ENCODE measurements at places on chromosomes 12 and 14.

DNA sequence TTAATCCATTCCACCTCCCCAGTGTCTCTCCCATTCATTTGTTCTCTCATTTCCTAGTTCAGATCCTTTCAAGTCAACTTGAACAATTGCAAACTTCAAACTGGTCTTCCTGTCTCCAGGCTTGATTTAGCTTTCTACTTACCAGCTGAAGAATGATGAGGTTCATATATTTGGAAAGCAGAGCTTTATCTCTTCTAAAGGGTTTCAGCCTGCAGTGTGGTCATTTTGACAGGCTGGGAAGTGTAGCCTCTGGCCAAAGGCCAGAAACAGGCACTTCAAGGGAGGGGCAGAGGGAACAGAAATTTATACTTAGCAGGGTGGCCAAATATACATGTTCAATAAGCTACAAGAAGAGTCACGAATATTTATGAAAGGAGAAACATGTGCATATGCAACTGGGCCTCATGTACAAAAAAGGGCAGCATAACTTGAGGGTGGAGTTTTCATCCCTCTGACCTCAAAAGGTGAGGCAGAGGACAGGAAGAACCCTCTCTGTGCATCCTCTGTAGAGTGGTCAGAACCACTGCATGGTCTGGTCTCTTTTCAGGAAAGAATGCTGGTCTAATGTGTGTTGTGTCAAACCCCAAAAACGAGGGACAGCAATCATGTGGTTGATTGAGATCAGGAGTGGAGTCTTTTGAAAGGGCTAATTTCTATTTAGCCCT lies 34.0 kb upstream of the HECTD1 start:
- no peak for DNase-seq

DNA sequence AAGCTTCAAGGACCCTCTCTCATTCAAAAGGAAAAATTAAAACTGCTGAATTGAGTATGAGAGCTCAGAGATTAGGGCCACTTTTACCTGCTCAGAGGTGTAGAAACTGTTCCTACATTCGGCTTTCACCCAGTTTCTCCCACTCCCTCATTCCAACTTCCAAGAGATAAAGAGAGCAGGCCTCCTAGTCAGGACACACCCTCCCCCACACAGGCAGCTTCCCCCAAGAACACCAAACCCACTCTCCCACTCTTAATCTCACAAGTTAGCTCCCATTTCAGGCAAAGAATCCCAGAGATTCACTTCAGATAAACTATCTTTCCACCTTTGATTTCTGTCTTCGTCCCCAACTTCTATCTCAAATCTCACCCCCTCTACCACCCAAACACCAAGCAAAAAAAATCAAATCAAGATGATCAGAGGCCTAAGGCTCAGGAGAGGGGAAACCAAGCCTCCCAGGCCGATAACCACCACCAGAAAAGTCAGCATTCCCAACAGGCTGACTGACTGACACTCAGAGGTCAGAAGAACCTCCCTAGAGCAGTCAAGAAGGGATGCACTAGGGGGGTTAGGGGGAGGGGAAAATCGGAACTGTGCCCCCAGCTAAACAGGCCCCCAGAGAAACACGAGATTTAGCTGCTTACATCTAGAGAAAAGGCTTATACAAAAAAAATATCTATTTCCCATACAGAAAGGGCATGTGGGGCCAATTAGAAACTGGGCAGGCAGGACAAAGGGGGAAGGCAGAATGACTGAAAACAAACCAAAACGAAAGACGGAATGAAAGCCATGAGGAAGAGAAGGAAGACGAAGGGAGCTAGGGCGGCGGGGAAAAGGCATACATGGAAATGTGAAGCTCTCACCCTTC lies 13.2 kb upstream of the CDH24 start:
- DNase-seq: no peak

- DNase-seq: no peak
Measured at GRCh38 chr12:26406391-26406790, 211.0 kb downstream of the SSPN start.

DNA sequence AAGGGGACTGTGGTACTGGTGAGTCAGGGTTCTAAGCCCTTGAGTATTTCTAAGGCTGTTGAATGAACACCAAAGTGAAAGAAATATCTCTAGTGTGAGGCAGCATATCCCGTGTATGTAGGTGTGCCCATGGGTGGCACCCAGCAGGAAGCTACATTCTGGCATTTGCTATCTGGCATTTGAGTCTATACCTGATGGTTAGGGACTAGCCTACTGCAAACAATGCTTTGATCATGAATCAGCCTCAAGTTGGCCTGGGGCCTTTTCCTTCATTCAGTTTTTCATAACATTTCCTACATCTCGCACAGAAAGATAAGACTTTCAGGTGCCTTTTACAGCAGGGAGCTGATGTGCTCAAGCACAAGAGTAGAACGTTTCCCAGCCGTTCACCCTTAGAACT lies 85.7 kb upstream of the E2F7 start:
- DNase-seq: no peak

GRCh38 chr14:54786838-54787237 lies 115.8 kb downstream of the GCH1 start:
- no peak for DNase-seq

GRCh38 chr12:19643635-19644034 lies 204.3 kb downstream of the AEBP2 start:
- DNase-seq: no peak

GRCh38 chr14:71952381-71953363 lies 20.4 kb downstream of the RGS6 start:
- DNase-seq: no peak

DNA sequence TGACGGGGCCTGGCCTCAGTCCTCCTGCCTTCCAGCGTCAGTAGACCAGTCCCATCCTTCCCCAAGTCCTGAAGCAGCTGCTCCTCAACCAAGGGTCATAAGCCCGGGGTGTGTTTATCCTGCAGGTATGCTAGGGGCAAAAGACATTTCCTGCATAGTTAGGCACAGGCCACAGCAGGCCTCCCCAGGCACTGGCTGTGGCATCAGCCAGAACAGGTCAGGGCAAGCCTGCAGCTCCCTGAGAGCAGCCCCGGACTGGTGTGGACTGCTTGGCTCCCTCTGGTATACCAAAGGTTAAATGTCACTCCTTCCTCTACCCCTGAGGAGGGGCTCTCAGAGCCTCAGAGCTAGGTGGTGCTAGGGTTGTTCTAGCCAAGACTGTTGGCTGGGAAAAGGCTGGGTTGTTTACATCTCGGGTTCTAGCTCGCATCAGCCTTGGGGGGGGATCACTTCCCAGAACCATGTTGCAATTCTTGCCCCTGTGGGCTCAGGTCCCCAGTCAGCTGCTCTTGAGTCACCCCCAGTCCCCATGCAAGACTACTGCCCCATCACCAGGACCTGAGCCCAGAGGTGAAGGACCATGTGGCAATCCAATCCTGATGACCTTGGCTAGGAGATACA lies 2.9 kb downstream of the MMP14 start:
- DNase-seq: no peak

DNA sequence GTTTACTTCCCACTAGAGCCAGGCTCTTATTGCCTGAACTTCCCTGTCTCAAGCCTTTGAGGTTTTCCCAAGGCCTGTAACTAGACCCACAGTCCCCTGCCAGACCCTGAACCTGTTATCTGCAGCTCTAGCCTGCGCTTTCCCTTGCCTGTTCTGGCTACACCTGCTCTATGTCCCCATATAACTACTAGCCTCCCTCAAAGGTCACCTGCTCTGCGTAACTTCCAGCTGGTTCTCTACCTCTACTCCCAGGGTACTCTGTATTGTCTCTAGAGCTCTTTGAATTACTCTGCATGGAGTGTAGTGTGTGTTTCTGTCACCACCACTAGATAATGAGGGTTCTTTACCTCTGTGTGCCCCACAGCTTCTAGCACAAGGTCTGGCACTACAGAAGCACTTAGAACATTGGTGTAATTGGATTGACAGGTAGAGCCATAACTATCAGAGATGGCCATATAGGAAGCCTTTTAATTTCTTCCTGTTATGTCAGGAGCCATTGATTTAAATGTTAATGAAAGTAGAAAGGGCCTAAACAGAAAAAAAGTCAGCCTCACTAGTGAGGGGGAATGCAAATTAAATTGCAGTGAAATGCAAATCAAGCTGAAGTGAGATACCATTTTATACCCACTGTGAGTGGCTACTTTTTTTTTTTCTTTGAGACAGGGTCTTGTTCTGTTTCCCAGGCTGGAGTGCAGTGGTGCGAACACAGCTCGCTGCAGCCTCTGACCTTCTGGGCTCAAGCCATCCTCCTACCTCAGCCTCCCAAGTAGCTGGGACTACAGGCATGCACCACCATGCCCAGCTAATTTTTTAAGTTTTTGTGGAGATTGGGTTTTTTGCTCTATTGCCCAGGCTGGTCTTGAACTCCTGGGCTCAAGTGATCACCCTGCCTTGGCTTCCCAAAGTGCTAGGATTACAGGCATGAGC lies 47.8 kb downstream of the EID3 start:
- no peak for DNase-seq

GRCh38 chr12:130664772-130665171 lies 51.3 kb downstream of the RIMBP2 start:
- DNase-seq: no peak

- DNase-seq: no peak
Measured at GRCh38 chr14:75205591-75205990, 29.2 kb upstream of the TMED10 start.

DNA sequence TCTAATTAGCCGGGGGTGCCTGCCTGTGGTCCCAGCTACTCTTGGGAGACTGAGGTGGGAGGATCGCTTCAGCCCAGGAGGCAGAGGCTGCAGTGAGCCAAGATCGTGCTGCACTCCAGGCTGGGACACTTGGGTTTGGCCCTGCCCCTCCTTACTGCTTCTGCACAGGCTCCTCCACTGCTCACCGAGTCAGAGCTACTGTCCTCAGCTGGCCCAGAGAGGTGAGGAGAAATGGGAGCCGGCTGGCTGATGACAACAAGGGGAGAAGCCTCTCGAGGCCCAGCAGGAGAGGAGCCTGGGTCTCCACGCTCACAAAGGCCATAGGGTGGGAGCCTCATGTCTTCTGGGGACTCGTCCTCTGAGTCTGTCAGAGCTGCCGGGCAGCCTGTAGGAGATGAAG lies 13.7 kb downstream of the CALCOCO1 start:
- DNase-seq: no peak

DNA sequence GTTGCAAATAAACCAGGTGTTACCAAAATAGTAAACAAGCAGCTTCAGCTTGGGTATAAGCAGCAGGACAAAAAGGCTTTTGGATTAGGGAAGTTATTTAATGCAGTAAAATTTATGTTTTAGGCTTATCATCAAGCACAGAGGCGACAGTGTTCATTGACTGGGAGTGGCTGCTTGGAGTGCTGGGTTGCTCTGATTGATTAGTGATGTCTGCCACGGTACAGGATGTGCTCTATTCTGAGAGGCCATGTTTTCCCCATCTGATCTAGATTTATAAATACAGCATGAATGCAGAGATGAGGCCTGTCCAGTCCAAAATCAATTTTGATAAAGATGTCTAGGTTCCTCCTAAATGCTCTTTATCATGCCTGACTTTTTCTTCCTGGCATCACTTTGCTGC lies 83.5 kb downstream of the MAP1LC3B2 start:
- no peak for DNase-seq

- DNase-seq: no peak
Measured at GRCh38 chr14:31204593-31205534, 2.7 kb downstream of the HECTD1 start.

DNA sequence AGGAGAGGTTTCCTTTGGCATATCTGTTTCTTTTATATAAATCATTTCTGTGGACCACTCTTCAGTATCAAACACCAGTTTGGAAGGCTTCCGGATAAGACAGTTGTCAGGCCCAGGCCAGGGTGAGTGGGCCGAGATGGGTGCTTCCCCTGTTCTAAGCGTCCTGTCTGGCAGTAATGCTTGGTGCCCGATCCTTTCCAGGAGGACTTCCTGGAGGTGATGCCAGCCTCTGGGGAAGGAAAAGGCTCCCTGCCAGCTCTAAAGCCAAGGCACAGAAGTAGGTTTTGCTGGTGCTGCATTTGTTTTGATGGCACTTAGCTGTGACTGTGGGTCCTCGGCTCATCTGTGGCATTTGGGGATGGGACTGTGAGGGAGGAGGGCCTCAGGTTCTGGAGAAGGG lies 124.4 kb upstream of the RTL1 start:
- no peak for DNase-seq

- DNase-seq: no peak
Measured at GRCh38 chr12:70617450-70617849, 19.8 kb downstream of the PTPRB start.

GRCh38 chr14:23487216-23487615 lies 17.7 kb downstream of the NGDN start:
- DNase-seq: no peak

GRCh38 chr14:80414080-80414479 lies 202.8 kb upstream of the DIO2 start:
- no peak for DNase-seq

GRCh38 chr12:132003846-132004245 lies 54.1 kb downstream of the EP400 start:
- no peak for DNase-seq
